Mammary epithelial cell (primary cell): ENCODE measurements at places on chromosomes 6 and 20. TPM values are rescaled to one million over a fixed set of nuclear protein-coding genes. Genes with fewer than 3 reads are reported as not detected.

DNA sequence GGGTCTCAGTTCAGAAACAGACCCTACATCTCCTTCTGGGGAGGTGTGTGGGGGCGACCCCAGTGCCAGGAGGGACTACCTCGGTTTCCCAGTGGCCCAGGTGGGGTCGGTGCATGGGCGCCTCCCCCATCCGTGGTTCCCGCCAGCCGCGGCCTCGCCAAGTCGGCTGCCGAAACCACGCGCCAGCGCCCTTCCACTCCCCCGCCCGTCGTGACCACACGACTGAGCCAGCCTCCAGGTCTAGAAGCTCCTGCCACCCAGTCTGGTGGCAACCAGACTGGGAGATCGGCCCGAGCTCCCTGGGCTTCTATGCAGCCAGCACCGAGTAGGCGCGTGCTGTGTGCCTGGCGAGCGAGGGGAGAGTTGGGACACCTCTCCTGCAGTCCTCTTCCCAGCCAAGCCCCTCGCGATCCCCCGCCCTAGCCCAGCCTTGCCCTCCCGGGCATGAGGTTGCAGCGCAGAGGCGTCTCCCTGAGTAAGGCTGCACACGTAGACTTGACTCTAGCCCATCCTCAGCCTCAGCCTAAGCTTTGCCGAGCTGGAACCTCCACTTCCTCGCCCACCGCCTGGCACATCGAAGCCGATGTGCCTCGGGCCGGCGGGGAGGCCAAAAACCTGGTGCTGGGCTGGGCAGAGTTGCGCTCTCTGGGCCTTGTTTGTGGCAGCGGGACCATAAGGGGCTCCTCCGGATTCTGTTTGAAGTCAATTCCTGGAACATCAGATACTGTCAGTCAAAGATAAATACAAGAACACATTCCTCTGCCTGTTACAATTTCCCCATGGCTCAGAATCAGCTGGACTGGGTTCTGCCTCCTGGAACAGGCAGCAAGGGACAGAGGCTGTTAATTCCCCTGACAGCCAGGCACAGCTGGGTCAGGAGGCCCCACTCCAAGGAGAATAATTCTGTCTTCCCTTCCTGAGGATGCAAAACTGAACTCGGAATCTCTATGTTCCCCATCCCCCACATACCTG lies 1.5 kb upstream of the CPNE5 start:
- no peak for DNase-seq

DNA sequence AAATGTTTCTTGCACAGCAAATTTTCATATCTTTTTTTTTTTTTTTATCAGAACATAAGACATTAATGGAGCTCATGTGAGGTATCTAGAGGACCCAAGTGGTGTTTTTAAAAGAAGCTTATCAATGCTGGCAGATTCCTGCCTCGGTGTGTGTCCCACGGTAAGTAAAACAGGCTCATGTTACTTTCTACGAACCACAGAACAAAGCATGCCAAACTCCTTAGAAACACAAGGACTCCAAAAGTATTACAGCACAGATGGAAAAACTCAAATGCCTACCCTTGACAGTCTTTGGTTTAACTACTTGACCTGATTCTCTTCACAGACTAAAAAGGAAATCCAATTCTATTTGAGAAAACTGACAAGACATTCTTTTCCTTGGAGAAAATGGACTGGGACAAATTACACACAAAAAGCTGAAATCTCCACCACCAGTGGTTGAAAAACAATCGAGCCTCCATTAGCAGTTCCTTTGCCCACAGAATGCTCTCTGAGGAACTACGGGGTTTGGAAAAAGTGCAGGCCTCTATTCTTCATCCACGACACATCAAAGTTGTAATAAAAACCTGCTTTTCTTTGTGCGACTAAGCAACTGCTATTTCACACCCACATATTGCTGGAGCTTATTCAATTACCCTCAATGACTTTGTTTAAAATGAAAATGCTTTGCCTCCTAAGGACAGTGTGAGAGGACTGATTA lies 5.4 kb downstream of the METTL24 start:
- no peak for DNase-seq

DNA sequence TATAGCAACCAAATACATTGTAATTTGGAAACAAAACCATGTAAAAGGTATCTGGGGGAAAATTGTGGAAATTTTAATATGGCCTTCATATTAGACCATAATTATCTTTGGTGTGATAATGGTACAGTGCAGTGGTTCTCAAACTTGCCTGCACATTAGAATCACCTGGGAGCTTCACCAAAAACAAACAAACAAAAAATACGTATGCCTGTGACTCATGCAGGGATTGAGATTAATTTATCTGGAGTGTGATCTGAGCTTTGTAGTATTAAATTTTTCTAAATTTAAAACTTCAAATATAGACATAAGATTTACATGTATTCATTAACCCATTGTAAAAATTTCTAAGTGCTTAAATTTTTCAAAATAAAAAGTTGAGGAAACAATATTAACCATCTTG lies 31.5 kb downstream of the ARHGAP18 start:
- DNase-seq: no peak

- DNase-seq: no peak
Measured at GRCh38 chr20:21100578-21101452, 5.3 kb downstream of the LINC00237 start.

OOEP gene
- total RNA-seq: not detected in 2 replicates
